Activated CD4-positive, CD25-positive, alpha-beta regulatory T cell treated with anti-CD3 and anti-CD28 coated beads, Interleukin-2, amount 50 U/mL, for 24 hours (primary cell): ENCODE measurements at places on chromosomes 5 and 9.

DNA sequence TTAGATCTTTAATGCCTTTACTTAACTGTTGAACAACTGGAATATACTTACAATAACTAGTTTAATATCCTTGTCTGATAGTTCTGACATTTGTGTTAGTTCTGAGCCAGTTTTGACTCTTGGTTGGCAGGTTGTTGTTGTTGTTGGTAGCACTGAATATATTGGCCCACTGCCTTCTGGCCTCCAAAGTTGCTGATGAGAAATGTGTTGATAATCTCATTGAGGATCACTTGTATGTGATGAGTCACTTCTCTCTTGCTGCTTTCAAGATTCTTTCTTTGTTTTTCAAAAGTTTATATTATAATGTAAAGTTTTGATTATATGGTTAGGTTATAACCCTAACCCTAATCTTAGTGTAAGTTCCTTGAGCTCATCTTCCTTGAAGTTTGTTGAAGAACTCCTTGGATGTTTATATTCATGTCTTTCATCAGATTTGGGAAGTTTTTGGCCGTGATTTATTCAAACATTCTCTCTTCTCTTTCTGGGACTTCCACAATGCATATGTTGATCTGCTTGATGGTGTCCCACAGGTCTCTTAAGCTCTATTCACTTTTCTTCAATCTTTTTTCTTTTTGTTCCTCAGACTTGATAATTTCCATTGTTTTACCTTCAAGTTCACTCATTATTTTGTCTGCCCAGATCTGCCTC, 149.7 kb downstream of the FGF18 start:
- ATAC-seq = no peak

- no peak for ATAC-seq
These were observed 9.8 kb upstream of the IRF1 start for GRCh38 chr5:132500244-132500930.

DNA sequence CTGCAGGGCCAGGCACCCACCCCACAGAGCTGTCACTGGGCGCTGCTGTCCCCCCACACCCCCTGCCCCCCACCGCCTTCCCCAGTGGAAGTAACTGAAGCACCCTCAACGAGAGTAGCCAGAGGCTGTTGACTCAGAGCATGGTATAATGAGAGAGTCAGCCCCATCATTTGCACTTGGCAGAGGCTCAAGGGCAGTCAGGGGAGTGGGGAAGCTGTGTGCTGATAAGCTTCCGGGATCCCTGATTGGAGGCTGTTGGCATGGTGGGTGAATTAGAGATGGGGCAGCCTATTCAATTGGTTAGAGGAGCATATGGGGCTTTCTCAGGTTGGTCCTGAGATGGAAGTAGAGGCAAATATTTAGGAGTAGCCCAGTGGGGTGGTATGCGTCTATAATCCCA, 77.1 kb upstream of the GOLM1 start:
- ATAC-seq = no peak

DNA sequence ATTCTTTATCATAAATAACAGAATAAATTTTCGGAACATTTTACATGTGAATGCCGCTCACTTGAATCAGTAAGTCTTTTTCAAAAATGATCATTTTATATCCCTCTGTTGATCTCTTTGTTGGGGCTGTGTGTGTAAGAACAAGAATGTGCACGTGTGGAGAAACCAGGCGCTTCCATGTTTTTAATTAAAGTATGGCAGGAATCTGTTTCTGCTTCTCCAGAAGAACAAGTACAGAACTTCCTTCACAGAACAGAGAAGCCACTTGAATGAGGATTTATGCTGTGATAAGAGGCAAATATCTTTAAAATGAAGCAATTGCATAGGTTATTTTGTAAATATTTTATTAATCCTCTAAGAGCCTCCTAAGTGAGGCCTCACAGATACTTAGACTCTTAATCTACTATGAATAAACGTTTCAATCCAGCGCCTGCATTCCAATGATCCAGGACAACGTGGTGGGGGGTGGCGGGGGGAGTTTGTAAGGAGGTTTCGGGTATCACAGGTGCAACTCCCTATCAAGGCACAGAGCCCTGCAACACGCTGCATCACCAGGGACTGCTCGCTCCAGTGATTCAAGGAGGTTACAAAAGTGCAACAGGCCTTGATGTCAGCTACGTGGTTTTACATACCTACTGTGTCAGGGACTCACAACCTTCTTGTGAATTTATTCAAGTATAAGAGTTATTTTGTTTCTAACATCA, 409.2 kb downstream of the BNC2 start:
- no peak for ATAC-seq

- ATAC-seq = no peak
These were observed 98.4 kb upstream of the NREP start for GRCh38 chr5:111855356-111855755.

DNA sequence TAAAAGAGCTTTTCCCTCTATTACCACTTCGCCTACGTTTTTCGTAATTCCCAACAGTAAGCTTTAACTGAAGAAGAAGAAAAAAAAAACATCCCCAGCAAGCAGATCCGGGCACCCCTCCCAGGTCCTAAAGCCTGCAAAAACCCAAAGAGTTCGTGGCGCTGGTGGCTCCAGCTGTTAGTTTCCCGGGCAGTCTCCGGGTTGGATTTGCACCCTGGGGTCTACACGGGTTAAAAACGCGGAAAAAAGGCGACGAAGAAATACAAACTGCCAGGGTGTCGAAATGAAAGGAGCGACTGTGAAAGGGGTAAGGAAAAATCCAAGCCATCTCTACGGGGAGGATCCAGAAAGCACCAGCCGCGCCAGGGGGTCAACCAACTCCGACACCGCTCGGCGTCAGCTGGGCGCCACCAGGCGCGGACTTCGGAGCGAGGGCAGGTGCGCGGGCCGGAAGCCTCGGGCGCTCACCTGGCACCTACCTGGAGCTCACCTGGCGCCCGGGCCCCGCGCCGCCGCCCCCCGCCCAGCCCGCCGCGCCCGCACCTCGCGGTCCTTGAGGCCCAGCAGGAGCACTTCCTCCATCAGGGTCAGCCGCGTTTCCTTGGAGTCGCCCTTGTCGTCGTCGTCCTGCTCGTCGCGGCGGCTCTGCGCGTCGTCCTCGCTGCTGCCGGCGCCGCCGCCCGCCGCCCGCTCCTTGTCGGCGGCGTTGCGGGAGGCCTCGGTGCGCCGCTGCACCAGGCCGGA, 680 bp downstream of the GOLPH3 start:
- peak; percentile 11 for ATAC-seq

GRCh38 chr9:135574943-135575342, 13.4 kb downstream of the PAEP start:
- no peak for ATAC-seq

- ATAC-seq = peak; percentile 32
These were observed 16.7 kb upstream of the KIF27 start for GRCh38 chr9:83937861-83938455.

- ATAC-seq = no peak
These were observed 23.0 kb upstream of the ZNF782 start for GRCh38 chr9:96877269-96877668.

- ATAC-seq = peak; percentile 79
These were observed 138.9 kb downstream of the RGS3 start for GRCh38 chr9:113602126-113603047.

DNA sequence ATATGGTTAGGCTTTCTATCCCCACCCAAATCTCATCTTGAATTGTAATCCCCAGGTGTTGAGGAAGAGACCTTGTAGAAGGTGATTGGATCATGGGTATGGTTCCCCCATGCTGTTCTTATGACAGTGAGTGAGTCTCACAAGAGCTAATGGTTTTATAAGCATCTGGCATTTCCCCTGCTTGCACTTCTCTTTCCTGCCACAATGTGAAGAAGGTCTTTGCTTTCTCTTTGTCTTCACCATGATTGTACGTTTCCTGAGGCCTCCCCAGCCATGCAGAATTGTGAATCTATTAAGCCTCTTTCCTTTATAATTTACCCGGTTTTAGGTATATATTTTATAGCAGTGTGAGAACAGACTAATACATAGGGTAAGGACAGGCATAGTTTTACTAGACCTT, 334.5 kb downstream of the TLR4 start:
- no peak for ATAC-seq

DNA sequence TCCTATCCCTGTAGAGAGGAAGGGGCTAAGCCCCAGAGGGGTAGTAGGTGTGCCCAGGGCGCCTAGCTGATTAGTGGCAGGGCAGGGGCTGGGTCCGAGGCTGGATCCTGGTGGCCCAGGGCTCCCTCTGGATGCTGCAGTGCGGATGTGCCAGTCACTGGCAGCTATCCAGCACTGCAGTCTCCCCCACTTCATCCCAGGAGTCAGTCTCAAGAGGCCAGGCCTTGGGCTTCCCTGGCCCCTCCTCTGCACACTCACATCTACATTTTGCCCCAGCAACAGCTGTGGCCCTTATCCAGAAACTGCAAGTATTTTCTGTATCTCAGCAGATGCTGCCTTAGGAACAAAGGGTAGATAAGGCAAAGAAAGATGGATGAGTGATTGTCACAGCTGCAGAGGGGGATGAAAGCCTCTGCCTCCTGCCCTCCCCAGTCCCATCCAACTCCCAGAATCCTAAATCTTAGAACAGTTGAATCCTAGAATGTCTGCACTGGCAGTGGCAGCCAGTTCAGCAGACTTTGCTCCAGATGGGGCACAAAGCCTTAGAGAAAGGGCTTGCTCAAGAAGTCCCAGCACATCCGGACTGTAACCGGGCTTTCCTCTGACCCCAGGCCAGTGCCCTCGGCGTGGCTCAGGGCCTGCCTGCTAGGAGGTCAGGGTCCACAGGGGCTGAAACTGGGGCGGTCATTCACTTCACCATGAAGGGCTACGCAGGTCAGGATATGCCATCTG, 1.6 kb downstream of the ANXA6 start:
- no peak for ATAC-seq

DNA sequence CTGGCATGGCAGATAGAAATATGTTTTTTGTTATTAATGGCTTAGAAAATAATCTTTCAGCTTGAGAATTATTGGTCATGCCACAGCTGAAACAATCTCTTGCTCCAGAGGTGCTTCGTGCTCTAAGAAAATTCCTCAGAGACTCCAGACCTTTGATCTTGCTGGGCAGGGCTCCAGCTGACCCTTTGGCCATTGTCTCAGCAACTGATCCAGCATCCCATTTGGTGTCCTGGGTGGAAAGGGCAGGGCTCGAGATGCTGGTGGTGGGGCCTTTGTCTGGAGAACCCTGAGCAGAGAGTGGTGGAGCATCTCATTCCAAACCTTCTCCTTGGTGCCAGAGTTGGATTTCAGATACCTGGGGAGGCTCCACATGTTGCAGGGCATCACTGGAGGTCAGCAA, 43.2 kb upstream of the PIK3R1 start:
- no peak for ATAC-seq

DNA sequence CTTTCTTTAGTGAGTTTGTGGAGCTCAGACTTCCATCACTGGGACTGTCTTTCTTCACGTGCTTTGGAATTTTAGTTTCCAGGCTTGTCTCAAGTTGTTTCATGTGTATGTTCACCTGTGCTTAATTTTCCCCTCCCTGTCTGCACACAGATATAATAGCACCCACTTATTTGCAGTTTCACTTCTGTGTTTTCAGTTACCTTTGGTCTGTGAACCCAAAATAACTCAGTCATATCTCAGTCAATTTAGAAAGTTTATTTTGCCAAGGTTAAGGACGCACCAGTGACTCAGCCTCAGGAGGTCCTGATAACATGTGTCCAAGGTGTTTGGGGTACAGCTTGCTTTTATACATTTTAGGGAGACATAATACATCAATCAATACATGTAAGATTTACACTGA, 330.4 kb downstream of the ICE1 start:
- no peak for ATAC-seq

DNA sequence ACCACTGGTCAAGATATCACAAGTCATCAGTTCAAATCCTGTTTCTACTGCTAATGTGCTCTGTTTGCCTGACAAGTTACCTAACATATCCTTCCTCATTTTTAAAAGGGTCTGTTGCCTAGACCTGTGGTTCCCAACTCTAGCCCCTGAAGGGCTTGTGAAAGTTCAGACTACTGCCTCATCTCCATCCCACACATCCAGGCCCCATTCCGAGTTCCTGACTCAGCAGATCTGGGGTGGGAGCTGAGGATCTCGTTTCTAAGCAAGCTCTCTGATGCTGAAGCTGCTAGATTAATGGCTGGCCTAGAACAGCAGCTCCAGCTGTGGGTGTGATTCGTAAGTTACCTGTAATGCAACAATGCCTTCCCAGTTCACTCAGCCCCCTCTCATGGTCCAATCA, 32.5 kb downstream of the S1PR3 start:
- no peak for ATAC-seq

DNA sequence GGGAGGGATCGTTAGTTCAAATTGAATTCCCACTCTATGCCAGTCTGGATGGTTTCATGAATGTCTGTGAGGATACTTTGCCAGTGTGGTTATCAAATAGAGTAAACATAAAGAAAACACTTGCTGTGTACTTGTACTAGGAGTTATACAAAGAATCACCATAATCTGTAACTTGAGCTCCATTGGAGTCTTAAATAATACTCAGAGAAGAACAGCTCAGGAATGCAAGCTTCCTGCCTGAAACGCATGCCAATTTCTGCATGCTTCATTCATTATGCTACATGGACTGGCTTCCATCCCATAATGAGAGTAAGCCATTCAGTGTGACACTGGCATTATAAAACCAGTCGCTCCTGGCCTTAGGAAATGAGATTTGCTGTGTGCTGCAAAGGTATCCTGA, 351.4 kb downstream of the SEMA5A start:
- ATAC-seq = no peak

- no peak for ATAC-seq
These were observed 34.1 kb downstream of the ZMAT2 start for GRCh38 chr5:140734354-140734753.

GRCh38 chr9:1446671-1447070, 396.5 kb downstream of the DMRT2 start:
- no peak for ATAC-seq

- ATAC-seq = no peak
These were observed 52.6 kb upstream of the FCN2 start for GRCh38 chr9:134827993-134828392.

DNA sequence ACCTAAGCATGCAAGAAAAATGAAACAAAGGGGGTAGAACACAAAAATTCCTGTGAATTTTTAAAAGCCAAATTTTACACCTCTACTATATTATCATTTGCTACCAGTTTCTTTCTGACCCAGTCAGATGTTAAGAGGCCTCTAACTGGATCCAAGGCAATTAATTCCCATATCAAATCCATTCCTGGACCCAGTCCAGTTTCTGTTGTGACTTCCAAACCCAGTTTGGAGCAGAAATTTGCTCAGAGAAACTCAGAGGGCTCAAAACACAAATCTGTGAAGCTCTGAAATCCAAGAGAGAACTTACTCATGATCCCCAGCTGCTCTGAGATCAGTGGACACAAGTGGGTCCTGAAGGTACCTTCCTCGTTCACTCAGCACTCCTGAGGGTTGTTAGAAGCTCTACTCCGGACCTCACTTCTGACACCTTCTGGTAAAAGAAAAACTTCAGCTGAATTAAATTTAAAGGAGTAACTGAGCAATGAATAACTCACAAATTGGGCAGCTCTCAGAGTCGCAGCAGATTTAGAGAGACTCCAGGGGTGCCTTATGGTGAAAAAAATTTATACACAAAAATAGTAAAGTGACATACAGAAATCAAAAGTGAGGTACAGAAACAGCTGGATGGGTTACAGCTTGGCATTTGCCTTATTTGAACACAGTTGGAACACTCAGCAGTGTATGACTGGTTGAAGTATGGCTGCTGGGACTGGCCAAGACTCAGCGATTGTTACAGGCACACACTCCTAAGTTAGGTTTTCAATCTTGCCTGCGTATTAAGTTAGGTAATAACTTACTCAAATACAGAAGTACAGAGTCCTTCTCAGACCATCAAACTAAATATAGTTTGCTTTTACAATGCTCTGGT, 32.4 kb downstream of the INSL4 start:
- ATAC-seq = peak; percentile 13

- ATAC-seq = no peak
These were observed 95.0 kb downstream of the MAN2A1 start for GRCh38 chr5:109784687-109785086.
